ENCODE measurements at places on chromosomes 12 and 14.

GRCh38 chr12:51852404-51853137, 4.1 kb upstream of the FIGNL2 start:
- no peak for DNase-seq

GRCh38 chr14:53622447-53622846, 334.2 kb downstream of the BMP4 start:
- no peak for DNase-seq

DNA sequence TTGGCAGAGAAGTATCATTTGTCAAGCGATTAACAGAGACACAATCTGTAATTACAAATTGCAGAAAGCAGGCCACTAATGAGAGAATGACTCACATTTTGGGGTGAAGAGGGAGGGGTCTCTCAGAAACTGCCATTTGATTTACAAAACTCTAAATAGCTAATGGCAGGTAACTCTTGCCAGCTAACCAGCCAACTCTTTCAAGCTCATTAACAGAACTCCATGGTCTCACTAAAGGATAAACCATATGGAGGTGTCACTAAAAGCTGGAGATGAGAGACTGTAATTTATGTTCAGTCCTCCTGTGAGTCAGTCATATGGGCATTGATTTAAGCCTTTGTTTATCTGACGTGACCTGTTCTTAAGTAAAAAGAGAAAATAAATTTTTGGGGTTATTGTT, 336.4 kb downstream of the FOXG1 start:
- no peak for DNase-seq

DNA sequence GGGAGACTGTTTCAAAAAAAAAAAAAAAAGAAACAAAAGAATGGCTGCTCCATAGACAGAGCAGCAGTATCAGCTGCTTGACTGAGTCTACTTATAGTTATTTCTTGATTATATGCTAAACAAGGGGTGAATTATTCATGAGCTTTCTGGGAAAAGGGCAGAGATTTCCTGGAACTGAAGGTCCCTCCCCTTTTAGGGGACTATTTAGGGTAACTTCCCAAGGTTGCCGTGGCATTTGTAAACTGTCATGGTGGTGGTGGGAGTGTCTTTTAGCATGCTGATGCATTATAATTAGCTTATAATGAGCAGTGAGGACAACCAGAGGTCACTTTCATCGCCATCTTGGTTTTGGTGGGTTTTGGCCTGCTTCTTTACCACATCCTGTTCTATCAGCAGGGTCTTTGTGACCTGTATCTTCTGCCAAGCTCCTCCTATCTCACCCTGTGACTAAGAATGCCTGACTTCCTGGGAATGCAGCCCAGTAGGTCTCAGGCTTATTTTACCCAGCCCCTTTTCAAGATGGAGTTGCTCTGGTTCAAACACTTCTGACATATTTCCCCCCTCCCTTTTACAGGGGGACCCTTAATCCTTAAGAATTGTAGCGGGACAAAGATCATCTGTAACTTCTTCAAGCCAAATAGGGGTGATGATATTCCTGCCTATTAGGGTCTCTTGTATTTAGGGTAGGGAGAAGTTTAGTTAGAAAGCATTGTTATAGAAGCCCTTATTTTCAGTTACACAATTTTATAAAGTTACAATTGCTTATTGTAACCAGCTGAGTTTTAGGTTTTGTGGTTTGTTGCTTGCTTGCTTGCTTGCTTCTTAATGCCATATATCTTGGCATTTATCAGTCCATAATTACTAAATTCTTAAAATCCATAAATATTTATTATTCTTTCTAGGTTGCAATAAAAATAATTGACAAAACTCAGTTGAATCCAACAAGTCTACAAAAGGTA, 42.5 kb downstream of the MARK3 start:
- DNase-seq, result peak; percentile 86

DNA sequence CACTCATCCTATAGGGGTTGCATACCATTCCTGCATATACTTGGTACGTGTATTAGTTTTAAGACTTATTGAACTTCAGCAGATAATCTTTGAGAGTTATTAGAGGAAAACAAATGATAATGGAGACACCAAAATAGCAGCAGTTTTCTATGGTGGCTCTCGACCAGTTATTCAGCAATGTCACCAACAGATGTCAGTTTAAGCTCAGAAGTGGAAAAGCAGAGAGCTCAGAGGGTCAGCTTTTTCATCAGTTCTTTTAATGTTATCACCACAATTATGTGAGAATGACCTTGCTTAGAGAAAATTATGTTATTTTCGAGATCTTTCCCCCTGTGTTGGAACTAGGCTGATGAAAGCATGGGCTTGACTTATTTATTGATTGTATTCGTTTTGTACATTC, 32.0 kb downstream of the PTPN11 start:
- DNase-seq, result no peak

DNA sequence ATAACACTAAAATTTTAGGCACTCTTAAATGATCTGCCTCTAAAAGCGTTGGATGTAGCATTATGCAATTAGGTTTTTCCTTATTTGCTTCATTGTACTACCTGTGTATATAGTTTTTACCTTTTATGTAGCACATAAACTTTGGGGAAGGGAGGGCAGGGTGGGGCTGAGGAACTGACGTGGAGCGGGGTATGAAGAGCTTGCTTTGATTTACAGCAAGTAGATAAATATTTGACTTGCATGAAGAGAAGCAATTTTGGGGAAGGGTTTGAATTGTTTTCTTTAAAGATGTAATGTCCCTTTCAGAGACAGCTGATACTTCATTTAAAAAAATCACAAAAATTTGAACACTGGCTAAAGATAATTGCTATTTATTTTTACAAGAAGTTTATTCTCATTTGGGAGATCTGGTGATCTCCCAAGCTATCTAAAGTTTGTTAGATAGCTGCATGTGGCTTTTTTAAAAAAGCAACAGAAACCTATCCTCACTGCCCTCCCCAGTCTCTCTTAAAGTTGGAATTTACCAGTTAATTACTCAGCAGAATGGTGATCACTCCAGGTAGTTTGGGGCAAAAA, 4.1 kb downstream of the CDKN1B start:
- no peak for DNase-seq

DNA sequence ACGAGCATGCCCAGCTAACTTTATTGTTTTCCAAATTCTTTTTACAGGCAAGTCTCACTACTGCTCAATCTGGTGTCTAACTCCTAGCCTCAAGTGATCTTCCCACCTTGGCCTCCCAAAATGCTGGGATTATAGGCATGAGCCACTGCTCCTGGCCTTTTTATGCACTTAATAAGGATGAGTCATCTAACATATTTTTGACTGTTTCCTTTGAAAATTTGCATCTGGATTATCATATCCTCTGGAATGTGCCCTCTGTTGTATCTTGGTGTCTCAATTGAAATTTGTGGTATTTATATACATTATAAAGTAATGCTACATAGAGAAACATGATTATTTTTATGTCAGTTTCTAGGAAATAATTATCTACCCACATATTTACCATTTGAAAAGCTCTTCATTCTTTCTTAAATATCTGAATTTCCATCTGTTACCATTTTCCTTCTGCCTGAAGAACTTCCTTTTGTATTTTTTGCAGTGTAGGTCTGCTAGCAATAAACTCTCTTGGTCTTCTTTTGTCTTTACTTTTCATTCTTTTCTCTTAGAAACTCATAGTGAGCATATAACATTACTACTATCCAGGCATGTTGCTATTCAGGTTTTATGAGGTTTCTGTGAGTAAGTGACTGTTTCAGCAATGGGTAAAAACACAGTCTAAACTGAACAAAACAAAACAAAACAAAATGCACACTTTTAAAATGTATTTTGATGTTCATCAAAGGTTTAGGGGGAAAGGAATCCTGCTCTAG, 52.8 kb upstream of the CNOT2 start:
- no peak for DNase-seq

DNA sequence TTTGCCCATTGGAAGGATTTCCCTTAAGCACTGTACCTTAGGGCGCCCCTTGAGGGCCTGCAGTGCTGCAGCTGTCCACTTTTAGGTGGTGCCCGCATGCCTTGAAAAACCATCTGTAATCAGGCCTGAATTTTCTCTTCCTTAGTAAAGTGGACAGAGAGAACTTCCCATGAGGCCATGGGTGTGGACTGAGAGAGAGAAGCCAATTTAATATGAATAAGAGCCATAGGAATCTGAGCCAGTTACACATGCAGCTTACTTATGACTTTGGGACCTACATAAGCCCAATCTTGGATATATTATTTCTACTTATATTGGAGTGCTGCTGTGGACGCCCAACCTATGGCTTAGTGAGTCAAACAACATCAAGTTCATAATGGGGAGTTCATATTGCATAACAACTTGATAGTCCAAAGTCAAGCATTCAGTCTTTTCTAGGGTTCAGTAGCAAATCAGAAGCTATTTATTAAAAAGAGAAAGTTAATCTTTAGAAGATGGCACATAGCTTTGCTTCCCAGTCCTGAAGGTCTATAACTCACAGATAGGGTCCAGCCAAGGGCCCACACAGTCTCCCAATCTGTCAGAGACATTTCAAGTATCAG, 11.1 kb upstream of the ETV6 start:
- DNase-seq, result no peak

GRCh38 chr14:63747846-63748245, 20.0 kb upstream of the SGPP1 start:
- DNase-seq, result no peak

DNA sequence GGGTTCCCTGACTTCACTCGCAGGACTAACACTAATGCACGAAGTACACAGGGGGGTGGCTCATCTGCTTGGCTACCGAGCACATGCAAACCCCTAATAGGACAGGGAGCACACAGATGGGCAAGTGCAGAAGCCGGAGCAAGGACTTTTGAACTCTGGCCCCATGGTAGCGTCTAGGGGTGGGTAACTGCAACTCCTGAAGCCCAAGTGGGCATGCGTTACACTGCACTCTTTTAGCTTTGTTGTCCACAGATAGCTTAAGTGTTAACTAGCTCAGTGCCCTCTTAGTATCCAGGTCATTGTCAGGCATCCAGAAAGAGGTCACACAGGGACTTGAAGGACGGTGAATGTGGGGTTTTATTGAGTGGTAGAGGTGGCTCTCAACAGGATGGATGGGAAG, 3.0 kb upstream of the BLTP3B start:
- DNase-seq, result no peak

DNA sequence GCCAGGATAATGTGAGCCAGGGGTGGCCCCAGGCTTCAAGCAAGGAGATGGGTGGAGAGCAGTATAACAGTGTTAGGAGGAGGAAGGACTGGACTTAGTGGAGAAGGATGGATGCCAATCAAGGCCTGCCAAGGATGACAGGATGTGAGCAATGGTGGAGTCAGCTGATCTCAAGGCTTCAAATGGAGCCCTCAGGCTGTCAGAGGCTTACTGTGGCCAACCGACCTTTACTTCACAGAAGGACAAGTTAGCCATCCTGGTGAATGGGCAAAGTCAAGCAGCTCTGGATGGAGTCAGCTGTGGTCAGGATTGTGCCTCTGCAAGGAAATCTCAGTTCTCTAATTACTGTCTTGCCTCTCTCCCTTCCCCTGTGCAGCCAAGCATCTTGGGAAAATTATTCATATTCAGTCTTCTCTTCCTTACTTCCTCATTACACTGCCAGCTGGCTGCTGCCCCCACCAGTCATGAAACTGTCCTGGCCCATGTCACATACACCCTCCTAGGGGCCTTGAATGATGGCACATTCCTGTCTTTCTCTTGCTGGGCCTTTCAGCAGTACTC, 7.6 kb upstream of the STAT6 start:
- DNase-seq, result no peak

DNA sequence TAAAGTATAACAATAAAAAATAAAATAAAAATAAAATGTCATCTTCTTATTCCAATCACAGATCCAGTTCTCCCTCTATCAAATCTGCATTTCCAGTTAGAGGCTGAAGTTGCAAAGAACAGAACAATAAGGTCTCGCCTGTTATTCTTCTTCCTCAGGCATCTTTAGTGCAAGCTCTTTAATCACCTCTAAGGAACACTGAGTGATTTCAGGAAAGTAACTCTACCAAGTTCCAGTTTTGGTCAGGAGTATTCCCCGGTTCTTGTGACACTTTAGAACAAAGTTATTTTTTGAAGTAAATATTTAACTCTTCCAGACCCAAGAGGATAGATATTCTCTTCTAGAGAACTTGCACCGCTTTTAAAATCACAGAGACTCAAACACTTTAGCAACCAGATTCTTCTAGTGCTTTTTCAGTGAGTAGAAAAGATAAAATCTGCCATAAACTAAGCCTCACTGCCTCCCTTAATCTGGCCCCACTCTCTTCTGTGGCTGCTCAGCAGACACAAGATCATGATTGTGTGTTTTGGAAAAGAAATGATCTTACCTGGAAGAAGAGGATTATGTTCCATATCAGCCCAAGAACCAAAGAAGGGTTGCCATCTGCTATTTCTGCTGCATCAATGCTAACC, 57.9 kb upstream of the DICER1 start:
- DNase-seq, result no peak

GRCh38 chr14:61502459-61503093, 181.2 kb downstream of the PRKCH start:
- DNase-seq, result no peak

Data from hematopoietic multipotent progenitor cell treated with erythropoietin and hydrocortisone succinate and interleukin-3 and kit ligand, for 8 days (in vitro differentiated cells).